ENCODE measurements at places on chromosomes 12 and 14. TPM values are rescaled to one million over a fixed set of nuclear protein-coding genes. Genes with fewer than 3 reads are reported as not detected.

The RFX4 gene
- not detected for total RNA-seq

The MYF5 gene
- not detected for total RNA-seq

The TCP11L2 gene
- total RNA-seq, result 48.0 TPM

The HCAR1 gene
- total RNA-seq, result not detected

The PLCZ1 gene
- not detected for total RNA-seq

The BICDL1 gene
- 15.1 TPM for total RNA-seq

The NOC4L gene
- total RNA-seq, result 28.1 TPM

- DNase-seq, result no peak
These were observed 121.6 kb downstream of the GLT1D1 start for GRCh38 chr12:128974881-128975280.

DNA sequence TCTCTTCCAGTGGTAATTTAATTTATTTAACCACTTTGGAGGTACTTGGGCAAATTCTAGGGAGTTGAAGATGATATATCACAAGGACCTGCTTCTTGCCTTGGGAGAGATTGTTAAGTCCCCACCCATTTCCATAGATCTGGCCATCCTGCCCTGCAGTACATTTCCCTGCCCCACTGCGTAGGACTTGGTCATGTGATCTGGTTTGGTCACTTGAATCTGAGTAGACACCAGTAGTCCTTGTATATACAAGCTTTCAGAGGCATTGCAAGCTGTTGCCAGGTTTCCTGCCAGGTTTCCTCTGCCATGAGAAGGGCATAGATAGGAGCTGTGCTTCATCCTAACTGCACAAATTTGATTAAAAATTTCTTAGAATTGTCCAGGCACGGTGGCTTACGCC is 200.0 kb downstream of the ADAMTS20 start:
- no peak for DNase-seq

- no peak for DNase-seq
These were observed 174.7 kb upstream of the ALG10B start for GRCh38 chr12:38141861-38142260.

- DNase-seq, result no peak
These were observed 26.2 kb downstream of the SUSD6 start for GRCh38 chr14:69637503-69638031.

GRCh38 chr14:91352053-91352452 is 65.6 kb downstream of the CCDC88C start:
- DNase-seq, result no peak

GRCh38 chr14:67492538-67492937 is 4.0 kb upstream of the TMEM229B start:
- DNase-seq, result no peak

DNA sequence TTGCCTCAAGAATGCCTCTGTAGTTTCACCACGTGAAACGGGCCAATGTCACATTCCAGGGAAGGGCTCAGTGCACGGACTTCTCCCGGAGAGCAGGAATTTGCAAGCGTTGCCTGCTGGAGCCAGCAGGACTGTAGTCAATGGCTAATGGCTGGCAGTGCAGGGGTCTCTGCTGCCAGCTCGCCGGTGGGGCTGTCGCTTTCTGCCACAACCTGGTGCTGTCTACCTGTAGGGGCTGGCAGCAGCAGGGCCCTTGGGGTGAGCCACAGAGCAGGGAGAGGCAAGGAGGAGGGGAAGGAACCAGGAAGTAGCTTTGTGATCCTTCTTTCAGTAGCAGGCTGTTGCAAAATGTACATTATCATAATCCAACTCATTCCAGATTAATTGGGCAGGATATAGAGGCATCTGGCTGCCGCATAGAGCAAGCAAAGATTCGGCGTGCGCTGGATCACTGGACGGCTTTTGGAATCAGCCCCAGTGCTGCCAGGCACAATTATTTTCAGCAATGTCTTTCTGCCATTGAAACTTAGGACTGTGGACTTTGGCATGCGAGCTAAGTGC is 114.1 kb downstream of the PAPOLA start:
- no peak for DNase-seq

GRCh38 chr14:70643967-70644366 is 2.3 kb downstream of the TTC9 start:
- no peak for DNase-seq

- no peak for DNase-seq
These were observed 55.1 kb upstream of the RD3L start for GRCh38 chr14:103997391-103997790.

GRCh38 chr12:69254046-69254445 is 14.7 kb downstream of the CPSF6 start:
- DNase-seq, result no peak

DNA sequence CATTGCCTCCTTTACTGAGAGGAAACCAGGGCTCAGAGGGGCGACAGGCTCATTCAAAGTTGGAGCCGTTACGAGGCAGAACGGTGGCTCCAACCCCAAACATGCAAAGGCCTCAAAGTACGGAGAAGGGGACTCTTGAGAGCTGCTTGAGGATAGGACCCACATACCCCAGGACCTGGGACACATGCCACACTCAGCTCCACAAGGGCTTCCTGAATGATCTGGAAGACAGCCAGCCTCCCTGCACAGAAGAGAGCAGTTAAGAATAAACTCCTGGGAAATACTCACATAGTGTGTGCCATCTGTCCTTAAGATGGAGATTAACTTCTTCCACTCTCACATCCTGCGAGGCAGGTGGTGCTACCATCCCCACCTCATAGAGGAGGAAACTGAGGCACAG is 26.6 kb upstream of the NXPH4 start:
- no peak for DNase-seq

DNA sequence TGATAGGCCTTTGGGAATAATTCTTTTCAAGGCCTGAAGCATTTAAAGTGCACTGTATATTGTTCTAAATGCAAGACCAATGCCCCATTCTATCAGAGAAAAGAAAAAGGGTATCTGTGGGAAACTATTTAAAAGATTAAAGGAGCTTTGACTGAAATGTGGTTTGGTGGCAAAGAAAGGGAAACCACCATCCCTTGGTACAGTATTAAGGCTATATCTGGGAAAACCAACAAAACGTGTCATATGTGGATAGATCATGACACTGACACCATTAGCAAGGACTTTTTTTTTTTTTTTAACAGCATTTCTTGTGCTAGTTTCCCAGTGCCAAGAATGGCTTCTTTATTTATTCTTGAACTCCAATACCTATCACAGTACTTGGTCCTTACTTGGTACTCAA is 890.7 kb downstream of the DIO2 start:
- DNase-seq, result no peak

- no peak for DNase-seq
These were observed 64.8 kb downstream of the DACT1 start for GRCh38 chr14:58702441-58703160.

- no peak for DNase-seq
These were observed 21.1 kb downstream of the IRF2BPL start for GRCh38 chr14:77007183-77007974.

DNA sequence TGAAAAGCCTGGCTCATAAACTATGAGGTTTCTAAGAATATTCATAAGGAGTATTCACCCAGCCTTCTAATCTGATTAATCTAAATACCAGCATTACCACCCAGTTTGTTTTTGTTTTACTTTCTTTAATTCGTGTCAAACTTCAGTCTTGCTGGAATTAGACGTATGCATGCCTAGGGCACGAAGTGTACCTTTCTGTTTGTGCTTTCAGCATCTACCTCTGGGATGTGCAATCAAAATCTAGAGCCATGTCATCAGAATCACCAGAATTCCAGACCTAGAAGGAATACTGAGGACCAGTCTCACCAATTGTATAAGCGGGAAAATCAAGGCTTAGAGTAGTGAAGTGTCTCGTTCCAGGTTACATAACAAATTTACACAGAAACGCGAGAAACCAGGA is 57.3 kb downstream of the KITLG start:
- no peak for DNase-seq

DNA sequence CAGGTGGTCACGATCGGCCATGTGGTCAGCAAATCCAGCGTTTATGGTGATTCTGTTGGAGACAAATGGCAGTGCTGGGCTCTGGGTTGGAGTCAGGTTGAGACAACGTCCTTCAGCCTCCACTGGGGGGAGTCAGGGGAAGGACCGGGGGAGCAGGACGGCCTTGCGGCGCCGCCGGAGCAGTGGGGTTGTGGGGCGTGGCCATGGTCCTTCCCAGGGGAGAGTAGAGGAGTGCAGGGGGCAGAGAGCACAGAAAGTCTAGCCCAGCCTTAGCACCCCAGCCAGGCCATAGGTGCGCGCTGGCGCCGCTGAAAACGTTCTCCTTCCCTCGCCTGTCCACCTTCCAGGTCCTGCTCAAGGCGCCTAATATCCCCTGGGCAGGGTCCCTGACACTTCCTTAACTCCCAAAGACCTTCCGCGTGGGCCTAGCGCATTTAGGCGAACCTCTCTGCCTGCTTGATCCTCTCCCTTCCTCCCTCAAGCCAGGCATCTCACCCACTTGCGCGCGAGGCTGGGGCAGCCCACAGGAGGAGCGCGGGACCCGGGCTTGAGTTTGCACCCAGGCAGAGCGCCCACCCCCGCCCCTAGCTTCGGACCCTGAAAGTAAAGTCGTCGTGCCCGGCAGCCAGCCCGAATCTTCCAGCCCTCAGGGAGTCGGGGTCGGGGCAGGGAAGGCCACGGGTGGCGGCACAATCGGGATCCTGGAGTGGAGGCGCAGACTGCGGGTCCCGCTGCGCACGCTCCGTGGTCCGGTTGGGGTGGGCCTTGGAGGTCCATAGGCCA is 3.1 kb upstream of the KIF26A start:
- no peak for DNase-seq

DNA sequence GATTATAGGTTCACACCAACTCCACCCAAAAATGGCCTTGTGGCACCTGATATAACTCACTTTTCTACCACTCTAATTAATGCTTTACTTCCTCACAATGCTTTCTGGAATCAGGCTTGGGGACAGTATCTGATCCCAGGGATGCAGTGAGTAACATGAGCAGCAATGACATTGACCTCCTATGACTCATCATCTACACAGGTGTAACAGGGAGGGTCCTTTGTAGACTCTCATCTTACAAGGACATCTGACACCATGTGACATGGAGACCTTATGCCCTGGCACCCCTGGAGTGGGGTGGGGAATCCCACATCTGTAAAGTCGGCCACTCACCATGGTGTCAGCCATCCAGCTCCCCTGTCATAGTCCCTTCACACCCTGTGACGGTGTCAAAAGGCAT is 586.4 kb downstream of the MED13L start:
- no peak for DNase-seq

GRCh38 chr12:130868412-130868811 is 3.5 kb upstream of the RAN start:
- DNase-seq, result no peak

GRCh38 chr12:120849765-120850164 is 54.4 kb downstream of the SPPL3 start:
- no peak for DNase-seq

- DNase-seq, result no peak
These were observed 321.0 kb downstream of the BCL11B start for GRCh38 chr14:98951031-98951430.

GRCh38 chr12:16184681-16185080 is 92.8 kb downstream of the SLC15A5 start:
- DNase-seq, result no peak

GRCh38 chr12:53332744-53333143 is 3.4 kb downstream of the SP7 start:
- DNase-seq, result no peak

DNA sequence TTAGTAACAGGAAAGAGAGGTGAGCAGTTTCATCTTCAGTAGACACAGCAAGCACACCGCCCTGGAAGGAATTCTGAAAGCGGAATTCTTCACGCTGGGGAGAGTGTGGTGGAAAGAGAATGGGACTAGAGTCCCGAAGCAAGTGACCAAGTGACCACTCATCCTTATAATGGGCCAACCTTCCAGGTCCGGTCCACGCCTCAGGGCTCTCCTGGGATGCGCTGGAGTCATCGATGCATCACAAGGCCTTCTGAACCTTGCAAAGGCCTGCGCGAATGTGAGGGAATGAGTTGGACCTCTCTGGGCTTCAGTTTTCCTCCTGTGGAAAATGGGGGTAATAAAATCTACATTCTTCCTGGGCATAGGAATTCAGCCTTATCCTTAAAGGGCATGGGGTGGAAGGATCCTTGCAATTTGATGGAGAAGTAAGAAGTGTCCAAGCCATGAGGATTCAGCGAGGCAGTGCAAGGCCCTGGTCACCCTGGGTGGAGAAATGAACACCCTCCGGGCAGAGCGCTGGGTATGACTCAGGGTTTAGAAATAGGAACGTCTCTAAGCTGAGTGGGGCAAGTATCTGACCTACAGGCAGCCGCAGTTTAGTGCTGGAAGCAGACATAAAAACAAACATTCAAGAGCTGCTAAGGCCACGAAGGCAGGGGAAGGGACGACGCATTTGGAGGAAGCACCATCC is 97.7 kb downstream of the SETD3 start:
- no peak for DNase-seq

GRCh38 chr12:6310771-6311610 is 509 bp downstream of the PLEKHG6 start:
- DNase-seq, result no peak
